NCI-H1092 (cell line): ENCODE measurements at places on chromosomes 1 and 21.
A peak's percentile ranks its signal among the peaks of the same experiment; 100 is the strongest.

DNA sequence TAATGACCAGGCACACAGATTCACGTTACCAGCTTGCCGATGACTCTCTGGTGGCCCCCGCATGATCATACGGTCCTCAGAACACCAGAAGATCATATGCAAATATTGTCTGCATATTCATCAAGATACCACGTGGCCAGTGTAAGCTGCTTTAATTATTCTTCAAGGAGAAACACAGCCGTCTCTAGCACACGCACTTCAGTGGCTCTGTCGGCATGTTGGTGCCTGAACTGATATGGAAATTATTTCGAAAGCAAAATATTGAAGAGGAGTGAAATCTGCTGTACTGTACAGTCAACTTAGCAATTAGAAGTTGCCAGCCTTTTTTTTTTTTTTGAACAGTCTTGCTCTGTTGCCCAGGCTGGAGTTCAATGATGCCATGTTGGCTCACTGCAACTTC, 5.9 kb upstream of the KIF26B start:
- DNase-seq: no peak

DNA sequence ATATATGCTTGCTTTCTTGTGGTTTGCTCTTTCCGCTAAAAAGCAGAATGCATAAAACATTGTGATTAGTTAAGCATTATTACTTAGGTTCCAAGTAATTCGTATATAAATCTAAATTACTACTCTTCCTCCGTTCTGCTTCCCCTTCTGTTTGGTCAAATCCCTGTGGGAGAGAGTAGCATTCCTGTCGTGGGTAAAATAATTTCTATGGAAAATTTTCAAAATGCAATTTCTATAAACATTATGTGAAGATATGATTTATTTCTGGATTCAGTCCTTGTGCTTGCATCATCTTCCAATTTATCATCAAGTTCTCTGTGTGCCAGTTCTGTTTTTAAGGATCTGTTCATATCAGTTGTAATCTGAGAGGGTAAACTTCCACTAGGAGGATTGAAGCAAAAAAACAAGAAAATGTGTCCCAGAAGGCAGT, 7.2 kb upstream of the WARS2 start:
- no peak for DNase-seq

DNA sequence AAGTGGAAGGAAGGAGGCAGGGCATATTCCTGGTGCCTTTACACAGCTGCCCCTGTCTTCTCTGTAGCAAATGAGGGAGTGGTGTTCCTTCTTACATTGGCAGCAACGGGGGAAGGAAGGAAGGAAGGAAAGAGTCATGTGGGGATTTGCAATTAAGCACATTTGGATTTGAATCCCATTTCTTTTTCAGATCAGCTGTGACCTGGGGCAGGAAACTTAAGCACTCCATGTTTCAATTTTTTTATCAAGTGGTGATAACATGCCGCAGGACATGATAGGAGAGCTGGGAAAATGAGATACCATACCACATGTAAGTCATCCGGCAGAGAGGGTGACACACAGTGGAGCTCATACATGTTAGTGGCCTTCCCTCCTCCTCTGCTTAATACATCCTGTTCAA, 186.8 kb downstream of the APP start:
- no peak for DNase-seq

DNA sequence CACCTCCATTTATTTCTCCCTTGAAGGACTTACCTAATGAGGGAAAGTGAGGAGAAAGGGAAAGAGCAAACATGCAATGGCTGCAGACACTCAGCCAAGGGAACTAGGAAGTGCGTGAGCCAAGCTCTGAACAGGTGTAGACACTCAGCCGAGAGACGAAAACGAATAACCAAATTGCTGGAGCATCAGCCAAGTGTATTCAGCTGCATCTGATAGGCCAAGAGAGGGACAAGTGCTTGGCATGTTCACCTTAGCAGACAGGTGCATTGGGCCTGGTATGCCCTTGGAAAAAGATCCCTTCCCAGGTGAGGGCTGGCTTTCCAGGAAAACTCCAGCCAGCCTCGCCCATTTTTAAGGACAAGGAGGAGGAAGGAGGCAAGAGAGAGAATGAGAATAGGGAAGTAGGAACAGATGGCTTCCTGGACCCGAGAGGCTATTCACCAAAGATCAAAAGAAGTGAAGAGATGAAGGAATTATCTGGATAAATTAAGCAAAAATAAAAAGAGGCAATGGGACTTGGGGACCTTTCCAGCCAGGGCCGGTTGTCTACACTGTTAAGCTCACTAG, 184.7 kb downstream of the TOMM20 start:
- DNase-seq: peak; percentile 54

DNA sequence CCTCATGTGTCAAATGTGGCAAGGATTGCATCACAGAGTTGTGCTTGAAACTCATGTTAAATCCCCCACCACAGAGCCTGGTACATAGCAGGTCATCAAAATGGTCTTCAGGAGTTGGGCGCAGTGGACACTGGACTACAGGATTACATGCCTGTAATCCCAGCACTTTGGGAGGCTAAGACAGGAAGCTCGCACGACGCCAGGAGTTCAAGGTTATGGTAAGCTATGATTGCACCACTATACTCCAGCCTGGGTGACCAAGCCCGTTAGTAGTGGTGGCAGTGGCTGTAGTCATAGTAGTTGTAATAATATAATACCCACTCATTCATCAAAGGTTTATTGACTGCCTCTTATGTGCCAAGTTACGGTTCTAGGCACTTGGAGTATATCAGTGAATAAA, 123.4 kb upstream of the IRF2BP2 start:
- DNase-seq: no peak
